D721Med (cell line): ENCODE measurements at places on chromosomes 5 and 9.

GRCh38 chr5:68830377-68830898 is 263.4 kb upstream of the SLC30A5 start:
- DNase-seq: no peak

DNA sequence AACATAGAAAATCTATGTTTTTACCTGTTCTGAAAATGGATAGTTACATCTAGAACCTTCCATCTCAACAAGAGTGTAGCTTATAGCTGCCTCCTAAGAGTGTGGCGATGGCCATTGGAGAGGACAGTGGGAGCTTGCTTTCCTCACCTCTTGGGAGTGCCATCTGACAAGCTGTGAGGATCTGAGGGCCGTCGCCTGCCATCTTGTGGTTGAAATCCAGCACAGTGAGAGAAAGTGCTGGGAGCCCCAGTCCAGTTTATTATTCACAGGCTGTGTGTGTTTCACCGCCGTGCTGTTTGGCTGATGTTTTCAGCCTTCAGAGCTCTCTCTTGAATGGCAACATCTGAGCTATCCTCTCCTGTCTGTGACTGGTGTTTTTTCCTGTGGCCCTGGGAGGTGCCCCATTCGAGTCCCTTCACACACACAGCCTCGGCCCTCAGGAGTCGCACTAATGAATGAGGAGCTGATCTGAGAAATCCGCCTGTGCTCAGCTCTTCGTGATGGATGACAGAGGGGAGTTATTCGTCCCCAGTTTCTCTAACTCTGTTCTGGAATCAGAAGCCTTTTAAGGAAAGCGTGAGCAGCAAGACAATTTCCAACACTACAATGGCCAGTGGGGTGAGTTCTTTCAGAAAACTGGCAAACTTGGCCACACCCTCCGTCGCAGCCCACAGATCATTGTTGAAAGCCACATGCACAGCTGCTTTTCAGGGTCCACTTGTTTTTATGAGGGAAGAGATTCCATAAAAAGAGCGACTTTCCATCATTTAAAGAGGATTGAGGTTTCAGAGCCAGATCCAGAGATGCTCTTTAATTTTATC is 170.3 kb downstream of the PDZD2 start:
- DNase-seq: peak; percentile 85

- DNase-seq: no peak
These were observed 30.6 kb downstream of the HTR4 start for GRCh38 chr5:148623741-148624140.

GRCh38 chr9:26742828-26743476 is 149.7 kb downstream of the CAAP1 start:
- DNase-seq: no peak

DNA sequence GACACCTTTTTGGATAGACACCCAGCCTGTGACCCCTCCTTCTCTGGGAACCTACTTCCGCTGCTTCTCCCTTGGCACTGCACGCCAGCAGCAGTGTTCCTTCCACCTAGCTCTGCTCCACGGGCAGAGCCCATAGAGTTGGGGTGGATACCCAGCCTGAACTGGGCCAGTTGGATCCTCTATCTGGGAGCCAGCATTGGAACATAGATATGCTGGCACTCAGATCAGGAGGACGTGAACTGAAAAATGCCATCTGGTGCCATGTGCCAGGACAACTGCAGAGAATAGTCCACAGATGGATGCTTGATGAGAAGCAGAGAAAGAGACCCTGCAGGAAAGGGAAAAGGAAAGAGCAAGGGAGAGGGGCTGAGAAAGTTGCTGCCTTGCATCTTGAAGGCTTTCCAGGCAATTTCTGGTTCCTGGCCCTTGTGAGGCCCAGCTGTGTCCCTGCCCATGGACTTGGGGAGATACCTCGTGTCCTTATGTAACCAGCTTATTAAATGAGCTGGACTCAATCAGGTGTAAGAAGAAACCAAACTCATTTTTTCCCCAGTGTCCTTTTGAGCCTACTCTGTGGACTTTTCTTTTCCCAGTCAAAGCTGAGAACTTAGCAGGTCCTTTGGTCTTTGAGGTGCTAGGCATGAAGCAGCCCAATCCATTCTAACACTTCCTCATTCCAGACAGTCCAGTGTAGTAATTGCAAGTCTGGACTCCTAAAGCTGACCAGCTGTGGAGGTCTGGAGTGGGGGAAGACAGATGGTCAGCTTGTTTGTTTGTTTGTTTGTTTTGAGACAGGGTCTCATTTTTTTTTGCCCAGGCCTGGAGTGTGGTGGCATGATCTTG is 39.1 kb downstream of the ANGPTL2 start:
- DNase-seq: no peak

GRCh38 chr9:111052791-111053190 is 14.5 kb upstream of the LPAR1 start:
- no peak for DNase-seq

DNA sequence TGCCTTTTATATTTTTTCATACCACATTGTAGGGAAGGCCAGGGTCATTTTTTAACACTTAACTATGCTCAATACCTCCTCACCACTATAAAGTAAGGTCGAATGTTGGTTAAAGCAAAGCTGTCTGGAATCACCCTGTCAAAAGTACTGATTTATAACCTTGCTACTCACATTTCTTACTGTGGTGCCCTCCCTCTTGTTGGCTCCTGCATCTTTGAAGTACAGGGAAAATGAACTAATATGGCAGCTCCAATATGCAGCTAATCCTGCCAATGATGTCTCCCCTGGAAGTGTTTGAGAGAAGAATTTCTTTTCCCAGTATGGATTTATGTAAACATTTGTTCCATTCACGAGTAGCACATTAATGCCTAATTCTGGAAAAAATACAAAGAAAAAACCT is 108.4 kb upstream of the RPS23 start:
- DNase-seq: no peak

- DNase-seq: no peak
These were observed 332.9 kb downstream of the CWC27 start for GRCh38 chr5:65101632-65102100.

DNA sequence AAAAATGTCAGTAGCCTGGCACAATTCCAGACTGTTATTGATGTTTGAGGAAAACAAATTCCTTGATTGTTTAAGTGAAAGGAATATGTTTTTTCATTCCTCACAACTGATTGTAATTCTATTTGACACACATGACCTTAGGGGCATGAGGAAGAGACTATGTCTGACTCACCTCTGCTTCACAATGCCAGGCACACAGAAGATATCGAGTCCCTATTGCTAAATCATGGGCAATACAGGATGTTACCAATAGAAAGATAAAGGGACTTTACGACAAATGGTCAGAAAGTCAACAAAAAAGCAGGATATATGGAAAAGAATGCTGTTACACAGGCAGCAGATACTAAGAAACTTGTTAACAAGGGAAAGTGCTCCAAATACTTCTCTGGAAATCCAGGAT is 1903.5 kb downstream of the EFNA5 start:
- DNase-seq: no peak

DNA sequence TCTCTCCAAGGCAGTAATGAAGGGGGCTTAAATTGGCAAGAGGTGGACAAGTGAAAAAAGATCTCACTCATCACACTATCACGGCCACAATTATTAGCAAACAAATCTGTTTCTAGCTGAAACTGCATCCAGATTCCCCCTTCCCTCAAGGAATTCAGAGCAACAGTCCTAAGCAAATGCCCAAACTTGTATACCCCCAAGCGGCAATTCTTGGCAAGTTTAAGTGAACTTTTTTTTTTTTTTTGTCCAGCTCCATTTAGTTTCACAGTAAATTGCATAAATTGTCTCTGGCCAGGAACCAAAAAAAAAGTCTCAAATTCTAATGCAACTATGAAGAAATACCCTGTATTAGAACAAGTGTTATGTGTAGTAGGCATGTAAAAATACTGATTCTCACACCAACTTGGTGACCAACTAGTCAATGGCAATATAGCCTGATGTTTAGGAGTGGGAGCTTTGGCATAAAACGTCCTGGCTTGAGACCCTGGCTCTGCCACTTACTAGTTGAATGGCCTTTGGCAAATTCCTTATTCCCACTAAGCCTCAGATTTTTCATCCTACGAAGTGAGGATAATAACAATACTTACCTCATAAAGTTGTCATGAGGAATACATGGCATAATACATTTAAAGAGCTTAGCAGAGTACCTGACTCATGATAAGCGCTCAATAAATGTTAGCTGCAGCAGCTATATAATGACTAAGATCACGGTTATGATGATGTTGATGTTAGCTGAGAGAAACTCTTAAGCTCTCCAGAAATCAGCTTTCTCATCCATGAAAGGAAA is 193.2 kb downstream of the ADAMTSL1 start:
- no peak for DNase-seq

DNA sequence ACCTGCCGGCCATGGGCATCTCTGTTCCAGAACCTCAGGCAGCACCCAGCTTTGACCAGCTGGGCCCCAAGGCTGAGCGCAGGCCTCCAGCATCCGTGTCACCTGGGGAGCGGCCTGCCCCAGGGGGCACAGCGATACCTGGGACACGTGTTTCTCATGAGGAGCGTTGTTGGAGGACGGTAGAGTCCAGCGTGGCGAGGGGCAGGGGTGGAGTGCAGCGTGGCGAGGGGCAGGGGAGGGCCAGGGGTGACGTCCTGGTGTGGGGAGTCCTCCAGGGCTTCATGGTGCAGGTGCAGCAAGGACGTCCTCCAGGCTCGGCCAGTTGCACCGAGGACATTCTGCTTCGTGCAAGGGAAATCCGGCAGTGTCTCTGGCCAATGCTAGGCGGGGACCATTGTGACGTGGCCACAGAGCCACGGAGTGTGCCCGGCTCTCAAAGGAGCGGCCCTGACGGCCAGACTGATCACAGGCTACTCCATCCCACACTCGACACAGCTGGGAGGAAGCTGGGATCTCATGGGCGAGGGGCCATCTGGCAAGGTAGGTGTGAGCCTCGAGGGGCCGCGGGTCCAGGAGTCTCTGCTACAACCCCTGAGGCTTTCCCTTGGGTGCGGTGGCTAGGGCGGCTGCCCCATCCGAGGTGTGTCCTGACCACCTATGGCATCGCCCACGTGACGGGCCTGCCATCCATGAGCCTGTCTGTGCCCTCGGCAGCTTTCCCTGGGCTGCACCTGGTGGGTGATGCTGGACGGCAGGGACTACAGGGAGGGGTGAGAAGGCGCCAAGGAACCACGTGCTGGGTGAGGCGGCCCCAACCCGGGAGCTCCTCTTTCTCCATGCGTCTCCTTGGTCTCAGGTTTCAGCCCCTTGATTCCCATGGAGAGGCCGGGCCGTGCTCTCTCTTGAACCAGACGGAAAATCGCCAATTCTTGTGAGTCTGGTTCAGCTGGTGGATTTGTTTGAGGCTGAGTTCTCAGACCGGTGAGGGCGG is 33.8 kb downstream of the SLC9A3 start:
- no peak for DNase-seq

DNA sequence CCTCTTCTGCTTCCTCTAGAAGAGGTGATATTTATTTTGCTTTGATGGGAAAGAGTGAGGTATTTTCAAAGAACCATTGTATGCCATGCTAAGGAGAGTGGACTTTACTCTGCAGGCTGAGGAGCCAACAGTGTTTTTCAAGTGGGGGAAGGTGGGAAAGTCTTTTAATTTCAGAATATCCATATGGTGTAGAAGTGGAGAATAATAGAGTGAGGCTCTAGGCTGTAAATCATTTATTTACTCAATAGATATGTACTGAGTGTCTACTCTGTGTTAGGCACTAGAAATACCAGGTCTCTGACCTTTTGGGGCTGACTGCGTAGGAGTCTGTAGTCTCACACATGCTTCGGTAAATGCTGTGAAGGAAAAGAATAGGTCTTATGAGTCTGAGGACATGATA is 30.7 kb upstream of the TENT2 start:
- no peak for DNase-seq

- DNase-seq: no peak
These were observed 118.1 kb upstream of the NFIL3 start for GRCh38 chr9:91541734-91542133.

DNA sequence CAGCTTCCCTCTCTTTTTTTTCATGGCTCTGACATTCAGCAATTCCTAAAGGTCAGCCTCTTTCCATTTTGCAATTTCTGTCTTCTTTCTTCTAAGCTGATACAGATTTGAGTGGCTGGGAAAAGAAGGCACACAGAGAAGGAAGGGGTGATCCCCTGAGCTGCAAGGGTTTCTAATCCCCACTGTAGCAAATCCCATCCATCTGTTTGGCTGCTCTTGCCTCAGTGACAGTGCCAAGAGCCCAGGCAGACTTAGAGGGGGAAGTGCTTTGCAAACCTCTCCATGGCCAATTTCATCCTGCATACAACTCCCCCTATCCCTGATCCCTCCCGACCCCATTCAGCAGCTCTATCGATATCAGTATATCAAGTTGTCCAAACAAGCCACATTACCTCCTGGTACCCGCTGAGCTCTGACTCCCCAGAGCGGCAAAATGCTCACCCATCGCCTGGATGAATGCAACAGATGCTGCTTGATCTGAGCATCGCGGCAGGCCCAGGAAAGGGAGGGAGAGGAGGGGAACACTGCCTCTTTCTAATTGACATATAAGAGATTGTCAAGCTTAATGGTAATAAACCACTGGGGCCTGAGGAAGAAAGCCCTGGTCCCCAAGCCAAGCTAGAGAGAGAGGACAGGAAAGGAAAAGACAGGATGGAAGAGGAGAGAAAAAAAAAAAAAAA is 268.9 kb downstream of the ASTN2 start:
- DNase-seq: peak; percentile 38

- DNase-seq: no peak
These were observed 249.2 kb upstream of the KLF4 start for GRCh38 chr9:107738789-107739188.

GRCh38 chr5:149157330-149157729 is 16.0 kb downstream of the ABLIM3 start:
- no peak for DNase-seq

- DNase-seq: no peak
These were observed 226.3 kb downstream of the SMARCA2 start for GRCh38 chr9:2241461-2241835.

DNA sequence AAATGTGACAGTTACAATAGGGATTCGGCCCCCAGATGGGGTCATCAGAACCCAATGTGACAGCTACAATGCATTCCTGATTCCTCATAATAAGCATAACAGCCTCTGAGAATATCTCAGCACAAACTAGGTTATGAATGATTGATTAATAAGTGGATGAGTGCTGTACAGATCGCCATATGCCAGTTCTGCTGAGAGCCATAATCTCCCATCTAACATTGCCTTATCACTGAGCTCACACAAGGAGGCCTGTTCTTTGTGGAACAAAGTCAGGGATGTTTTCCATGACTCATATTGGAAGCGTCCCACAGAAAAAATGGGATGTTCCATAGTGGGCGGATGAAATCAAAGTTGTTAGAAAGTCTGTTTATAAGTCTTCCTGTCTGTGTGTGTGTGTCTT is 89.6 kb downstream of the KIF4B start:
- DNase-seq: no peak

DNA sequence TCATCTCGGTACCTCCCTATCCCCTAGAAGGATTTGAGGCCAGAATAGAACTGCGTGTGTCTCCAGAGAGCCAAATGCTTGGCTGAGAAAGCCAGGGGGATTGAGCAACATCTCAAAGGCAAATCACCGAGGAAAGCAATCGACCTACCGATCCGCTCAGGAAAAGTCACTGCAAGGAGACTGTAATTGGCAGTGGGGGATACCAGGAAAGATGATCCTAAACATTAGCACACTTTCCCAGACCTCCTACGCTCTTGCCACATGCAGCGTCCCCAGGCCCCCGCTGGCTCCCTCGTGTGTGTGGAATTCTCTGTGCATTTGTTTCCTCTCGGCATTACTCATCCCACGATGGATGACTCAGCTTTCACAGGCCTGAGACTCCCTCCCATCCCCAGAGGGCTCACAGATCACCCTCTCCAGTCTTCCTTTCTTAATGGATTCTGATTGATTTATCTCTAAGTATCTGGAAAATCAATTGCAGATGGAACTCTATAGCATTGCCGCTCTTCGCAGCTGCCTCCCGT is 82.2 kb upstream of the ICE1 start:
- DNase-seq: no peak
